Panc1 (cell line): ENCODE measurements at places on chromosomes 3 and 15. TPM values are rescaled to one million over a fixed set of nuclear protein-coding genes. Genes with fewer than 3 reads are reported as not detected.

ZPLD1 gene
- not detected for total RNA-seq

- no peak for DNase-seq
These were observed 100.2 kb downstream of the TMCC1 start for GRCh38 chr3:129793319-129793718.

GRCh38 chr15:94411285-94411684, 179.9 kb downstream of the MCTP2 start:
- no peak for DNase-seq

DNA sequence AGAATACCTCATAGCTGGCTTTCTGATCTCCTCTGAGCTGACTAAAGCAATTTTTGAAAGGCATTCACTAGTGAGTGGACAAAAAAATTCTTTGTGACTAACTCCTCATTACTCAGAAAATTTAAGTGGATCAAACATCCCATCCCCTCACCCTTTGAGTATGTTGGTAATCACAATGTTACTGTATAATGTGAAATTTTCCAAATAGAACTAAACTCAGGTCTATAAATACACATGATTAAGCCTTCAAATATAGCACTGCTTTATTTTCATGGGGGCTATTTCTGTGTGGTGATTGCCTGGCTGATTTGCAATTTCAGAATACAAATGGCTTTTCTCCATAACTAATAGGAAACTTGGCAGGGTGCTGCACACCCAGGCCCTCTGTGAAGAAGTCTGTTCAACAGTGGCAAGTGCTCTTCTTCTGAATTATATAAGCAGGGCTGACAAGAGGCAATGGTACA, 45.9 kb upstream of the ACTC1 start:
- DNase-seq = no peak

DNA sequence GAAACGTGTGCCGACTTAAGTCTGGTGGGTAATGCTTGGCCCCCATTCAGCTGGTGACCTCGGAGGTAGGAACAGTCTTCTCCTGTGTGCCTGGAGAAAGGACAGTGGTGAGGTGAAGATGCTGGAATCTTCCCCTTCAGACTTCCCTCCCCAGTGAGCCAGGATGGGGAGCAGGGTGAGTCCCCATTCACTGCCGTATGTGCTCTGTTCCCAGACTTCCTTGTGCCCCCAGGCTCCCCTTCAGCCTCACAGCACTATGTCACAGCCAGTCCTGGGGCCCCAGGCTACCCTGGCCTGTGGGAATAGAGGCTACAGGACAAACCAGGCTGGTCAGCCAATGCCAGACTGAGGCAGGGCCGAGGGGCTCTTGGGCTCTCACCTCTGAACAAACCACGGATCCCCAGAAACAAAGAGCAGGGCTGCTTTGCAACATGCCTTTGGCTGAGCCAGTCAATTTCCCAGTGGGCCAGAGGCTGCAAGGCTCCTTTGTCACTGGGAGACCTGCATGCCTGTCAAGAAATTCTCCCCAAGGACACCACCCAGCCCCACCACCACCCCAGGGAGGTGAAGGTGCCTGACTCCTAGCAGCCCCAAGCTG, 31.8 kb upstream of the HHATL start:
- no peak for DNase-seq
